ENCODE measurements at places on chromosomes 12 and 14.

DNA sequence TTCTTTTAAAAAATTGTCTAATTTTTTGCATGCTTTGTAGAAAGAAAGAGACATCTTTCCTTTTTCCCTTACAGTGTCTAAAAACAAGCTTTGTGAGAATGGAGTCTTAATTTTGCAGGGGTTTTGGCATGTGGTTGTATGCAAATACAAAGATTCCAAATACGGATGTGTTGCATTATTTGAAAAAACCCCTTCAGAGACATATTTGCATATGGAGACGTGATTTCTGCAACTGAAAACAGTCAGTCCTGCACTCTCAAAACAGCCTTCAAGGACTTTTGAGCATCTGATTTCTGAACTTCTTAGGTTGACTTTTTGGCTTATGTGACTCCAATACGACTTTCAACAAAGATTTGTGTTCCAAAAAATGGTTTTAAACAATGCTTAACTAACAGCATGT is 7.8 kb downstream of the IRAK3 start:
- DNase-seq, result no peak

DNA sequence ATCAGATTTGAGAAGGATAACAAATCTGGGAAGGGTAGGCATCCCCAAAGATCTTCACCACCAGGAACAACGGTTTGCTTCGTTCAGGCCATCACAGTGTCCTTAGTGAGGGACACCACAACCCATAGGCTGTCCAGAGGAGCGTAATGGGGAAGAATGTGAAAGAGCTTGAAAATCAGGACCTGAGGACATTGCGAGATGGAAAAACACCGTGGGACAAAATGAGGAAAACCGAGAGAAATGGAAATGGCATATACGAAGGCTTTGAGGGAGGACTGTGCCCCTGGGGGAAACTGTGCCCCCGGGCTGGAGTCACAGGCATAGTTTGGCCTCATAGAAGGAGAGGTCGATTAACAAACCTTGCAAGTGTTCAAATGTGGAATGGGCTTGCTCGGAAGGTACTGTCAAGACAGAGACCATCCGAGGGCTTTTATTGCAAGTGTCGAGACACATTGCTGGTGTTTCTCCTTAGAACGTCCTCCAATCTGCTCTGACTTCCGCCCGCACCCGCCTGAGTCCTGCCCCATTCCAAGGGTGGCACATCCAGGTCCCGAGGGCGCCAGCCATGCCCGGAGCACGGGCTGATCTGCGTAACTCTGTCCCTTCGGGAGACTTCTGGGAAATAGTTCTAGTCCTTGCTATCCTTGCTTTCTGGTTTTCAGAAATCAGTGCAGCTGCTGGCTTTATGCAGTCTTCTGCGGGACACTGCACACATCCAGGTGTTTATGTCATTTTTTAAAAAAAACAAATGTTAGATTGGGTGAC is 885 bp upstream of the PALS1 start:
- peak; percentile 76 for DNase-seq

DNA sequence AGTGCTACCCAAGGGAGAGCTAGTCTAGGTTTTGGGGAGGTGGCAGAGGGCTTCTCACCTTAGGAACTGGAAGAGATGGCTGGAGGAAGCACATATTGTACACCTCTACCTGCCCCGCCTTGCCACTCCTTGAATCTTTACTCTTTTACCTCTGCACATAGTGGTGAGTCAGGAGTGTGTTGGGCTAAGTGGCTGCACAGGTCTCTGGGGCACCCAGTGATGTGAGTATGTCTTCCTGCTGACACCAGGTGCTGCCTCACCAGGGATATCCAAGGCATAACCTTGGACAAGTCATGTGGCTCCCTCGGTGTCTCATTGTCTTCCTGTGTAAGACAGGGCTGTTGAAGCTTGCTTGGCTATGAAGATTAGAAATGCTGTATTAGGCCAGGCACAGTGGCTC is 19.8 kb upstream of the CABP1 start:
- peak; percentile 84 for DNase-seq

- DNase-seq, result no peak
Observed at GRCh38 chr12:45611061-45611460, 118.4 kb upstream of the ARID2 start.

DNA sequence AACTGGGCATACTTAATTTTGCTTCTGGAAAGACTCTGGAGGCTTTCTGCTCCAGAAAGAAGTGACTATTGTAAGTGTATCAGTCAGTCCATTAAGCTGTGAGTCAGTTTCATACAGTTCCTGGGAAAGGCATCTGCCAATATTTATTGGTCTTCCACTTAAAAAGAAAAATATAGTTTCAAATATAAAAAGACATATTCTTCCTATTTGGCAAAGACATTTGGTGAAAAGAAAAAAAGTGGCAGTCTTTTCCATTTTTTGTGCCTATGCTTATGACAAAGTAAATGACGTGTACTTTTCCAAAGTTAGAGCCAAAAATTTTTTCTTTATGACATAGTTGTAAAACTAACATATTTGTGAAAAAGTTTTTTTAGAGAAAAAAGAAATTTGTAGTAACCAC is 12.3 kb downstream of the TMEM30B start:
- DNase-seq, result no peak

GRCh38 chr14:92511453-92512238 is 1.9 kb upstream of the RIN3 start:
- DNase-seq, result peak; percentile 86

- DNase-seq, result no peak
Observed at GRCh38 chr12:62762645-62763044, 172.3 kb downstream of the PPM1H start.

DNA sequence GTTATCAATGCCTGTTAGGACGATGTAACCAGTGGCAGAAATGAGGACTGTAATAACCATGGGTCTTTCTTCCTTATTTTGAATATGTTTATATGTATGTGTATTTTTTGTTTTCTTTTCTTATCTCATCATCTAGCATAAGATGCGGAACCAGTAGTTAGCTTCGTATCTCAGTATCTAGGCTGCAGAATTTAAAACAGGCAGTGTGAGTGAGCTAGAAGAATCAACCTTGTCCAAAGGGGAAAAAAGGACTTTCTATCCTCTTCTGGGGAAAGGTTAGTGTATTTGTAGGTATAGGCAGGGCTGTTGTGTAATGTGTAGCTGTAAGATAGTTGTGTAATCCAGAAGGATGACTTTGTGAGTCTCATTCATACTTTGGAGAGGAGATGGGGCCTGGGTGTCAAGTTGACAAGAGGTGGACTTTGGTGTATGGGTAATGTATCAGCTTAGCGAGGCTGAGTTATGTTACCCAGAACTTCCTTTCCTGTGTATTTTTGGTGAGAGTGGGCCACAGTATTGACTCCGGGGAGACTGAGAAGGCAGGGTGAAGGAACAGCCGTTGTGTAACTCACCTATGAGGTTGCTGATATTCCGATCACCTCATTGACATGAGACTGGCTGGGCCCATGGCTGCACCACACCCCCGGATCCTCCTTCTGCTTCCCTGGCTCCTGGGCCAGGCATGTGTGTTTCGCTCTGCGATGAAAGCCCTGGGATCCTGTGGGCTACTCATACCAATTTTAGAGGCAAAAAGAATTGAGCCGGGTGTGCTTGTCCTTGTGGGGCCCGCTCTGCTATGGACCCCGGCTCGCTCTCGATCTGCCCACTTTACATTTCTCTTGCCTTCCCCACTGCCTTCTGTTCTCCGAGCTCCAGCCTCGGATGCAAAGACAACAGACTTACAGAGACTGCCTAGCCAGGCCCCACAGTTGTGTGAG is 24.3 kb downstream of the DLK1 start:
- DNase-seq, result no peak

GRCh38 chr12:67789266-67789665 is 140.7 kb downstream of the DYRK2 start:
- no peak for DNase-seq

- DNase-seq, result no peak
Observed at GRCh38 chr14:30064454-30064853, 136.8 kb upstream of the PRKD1 start.

GRCh38 chr12:42129595-42130204 is 15.0 kb downstream of the GXYLT1 start:
- DNase-seq, result peak; percentile 57

- DNase-seq, result no peak
Observed at GRCh38 chr12:92462049-92462448, 240.7 kb upstream of the PLEKHG7 start.

GRCh38 chr12:18242380-18243089 is 18.8 kb upstream of the PIK3C2G start:
- DNase-seq, result peak; percentile 19

DNA sequence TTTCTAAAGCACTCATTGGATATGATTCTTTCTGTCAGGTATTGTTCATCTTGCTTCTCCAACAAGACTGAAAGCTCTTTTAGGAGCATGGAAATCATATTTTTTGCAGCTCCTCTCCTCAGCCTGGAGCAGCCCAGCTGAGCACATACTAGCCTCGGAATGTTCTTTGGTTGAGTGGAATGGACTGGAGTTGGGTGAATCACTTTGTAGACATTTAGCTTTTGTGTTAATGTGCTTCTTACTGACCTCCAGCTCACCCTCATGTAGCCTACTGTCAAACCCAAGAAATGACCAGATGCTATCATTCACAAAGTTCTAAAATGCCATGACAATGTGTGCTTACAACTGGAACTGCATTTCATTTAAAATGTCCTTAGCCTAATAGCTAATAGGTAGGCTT is 161.1 kb downstream of the NUAK1 start:
- DNase-seq, result no peak

- DNase-seq, result no peak
Observed at GRCh38 chr14:33568935-33569579, 381.8 kb downstream of the EGLN3 start.

DNA sequence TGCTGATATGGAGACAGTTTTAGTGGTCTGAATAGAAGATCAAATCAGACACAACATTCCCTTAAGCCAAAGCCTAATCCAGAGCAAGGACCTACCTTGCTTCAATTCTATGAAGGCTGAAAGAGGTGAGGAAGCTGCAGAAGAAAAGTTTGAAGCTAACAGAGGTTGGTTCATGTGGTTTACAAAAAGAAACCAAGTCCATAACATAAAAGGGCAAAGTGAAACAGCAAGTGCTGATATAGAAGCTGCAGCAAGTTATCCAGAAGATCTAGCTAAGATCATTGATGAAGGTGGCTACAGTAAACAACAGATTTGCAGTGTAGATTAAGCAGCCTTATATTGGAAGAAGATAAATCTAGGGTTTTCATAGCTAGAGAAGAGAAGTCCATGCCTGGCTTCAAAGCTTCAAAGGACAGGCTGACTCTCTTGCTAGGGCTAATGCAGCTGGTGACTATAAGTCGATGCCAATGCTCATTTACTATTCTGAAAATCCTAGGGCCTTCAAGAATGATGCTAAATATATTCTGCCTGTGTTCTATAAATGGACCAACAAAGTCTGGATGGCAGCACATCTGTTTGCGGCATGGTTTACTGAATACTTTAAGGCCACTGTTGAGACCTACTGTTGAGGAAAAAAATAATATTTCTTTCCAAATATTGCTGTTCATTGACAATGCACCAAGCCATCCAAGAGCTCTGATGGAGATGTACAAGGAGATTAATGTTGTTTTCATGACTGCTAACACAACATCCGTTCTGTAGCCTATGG is 361.0 kb downstream of the DPF3 start:
- no peak for DNase-seq

GRCh38 chr14:56328021-56328420 is 209.8 kb downstream of the PELI2 start:
- no peak for DNase-seq

DNA sequence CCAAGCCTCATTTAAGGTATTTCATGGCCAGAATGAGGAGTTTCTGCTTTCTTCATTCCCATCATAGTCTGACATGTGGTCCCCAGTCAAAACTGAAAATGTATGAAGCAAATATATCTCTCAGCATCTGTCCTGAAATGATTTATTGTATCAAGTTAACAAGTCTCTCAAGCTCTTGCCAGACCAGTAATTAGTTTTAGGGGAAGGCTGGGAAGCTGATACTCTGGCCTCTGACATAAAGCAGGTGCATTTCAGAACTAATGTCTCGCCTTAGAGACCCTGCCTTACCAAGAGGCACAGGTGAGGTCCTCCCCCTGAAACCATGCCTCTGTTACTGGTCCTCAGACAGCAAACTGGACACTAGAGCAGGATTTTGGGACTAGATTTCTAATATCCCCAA is 266.5 kb downstream of the SLC15A4 start:
- no peak for DNase-seq

DNA sequence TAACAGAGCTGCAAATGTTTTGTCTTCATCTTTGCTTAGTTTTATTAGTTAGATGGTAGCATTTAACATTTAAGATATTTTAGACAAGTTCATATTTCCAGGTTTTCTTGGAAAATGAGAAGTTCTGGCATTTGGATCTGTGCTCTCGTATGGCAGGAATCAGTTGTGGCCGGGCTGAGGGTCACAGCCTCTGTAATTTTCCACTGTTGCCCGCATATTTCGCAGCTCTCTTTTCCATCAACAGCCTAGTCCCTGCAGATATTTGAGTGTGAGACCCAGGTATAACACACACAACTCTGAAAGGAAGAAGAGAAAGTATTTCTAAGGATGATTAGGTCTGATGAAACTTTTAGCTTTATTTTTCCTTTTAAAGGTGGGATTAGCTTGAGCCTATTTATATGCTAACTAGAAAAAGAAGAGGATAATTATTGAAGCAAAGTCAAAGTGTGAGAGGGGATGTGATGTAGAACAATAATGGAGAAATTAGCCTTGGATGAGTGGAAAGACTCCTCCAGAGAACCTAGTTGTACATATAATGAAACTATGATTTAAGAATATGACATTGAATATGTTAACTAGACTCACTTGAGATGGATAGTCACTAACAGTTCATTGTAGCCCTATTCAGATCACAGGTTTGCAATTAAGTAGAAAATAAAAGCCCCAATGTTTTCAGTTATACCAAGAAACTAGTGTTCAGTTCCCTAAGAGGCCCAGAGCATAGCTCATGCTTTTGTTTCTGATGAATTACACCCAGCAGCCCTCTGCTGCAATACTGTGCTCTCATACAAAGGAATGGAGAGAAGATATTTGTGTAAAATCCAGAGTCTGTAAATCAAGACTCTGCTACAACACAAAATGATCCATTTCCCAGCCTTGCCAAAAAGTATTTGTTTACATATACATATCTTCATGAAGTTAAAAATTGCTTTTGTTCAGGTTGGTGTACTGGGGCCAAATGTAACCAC is 158.4 kb downstream of the C12orf50 start:
- no peak for DNase-seq

DNA sequence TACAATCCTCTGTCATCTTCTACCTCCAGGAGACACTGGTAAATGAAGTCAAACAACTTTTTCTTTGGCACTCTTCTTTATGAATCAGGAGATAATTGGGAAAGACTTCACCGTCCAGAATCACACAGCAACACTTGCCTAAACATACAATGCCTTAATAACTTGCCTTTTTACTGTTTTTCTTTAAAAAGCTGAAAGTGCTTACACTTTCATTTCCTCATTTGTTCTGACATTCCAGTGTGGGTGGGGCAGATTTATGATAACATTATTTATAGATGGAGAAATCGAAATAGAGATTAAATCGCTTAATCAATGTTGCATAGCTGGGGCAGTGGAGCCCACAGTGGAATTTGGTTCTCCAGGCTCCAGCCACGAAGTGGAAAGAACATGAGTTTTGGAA is 2.8 kb upstream of the FRS2 start:
- no peak for DNase-seq

- DNase-seq, result no peak
Observed at GRCh38 chr14:32620303-32620702, 291.2 kb downstream of the AKAP6 start.

GRCh38 chr14:77641534-77642341 is 25.3 kb upstream of the SPTLC2 start:
- DNase-seq, result peak; percentile 71
